ENCODE measurements at places on chromosomes 1 and 21.

DNA sequence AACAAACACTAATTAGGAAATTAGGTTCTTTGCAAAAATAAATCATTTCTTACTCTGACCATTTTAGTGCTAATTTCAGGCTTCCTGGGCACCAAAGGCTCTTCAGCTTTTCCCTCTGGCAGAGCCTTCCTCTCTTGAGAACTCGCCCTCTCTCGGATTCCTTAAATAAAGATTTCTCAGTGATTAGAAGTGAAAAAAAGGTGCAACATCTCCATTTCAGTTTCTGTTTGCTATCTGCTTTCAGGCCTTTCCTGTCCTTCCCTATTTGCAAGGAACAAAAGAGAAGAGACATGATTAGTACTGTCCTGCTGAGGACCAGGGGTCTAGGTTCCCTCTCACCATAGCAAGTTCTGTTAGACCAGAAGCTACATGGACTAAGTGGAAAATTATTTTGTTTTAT lies 27.8 kb upstream of the CACYBP start:
- no peak for DNase-seq

- no peak for DNase-seq
Observed at GRCh38 chr21:14982336-14982735, 82.5 kb downstream of the NRIP1 start.

- no peak for DNase-seq
Observed at GRCh38 chr1:97505289-97505688, 415.5 kb downstream of the DPYD start.

GRCh38 chr1:211257826-211258225 lies 1.3 kb upstream of the RCOR3 start:
- no peak for DNase-seq

DNA sequence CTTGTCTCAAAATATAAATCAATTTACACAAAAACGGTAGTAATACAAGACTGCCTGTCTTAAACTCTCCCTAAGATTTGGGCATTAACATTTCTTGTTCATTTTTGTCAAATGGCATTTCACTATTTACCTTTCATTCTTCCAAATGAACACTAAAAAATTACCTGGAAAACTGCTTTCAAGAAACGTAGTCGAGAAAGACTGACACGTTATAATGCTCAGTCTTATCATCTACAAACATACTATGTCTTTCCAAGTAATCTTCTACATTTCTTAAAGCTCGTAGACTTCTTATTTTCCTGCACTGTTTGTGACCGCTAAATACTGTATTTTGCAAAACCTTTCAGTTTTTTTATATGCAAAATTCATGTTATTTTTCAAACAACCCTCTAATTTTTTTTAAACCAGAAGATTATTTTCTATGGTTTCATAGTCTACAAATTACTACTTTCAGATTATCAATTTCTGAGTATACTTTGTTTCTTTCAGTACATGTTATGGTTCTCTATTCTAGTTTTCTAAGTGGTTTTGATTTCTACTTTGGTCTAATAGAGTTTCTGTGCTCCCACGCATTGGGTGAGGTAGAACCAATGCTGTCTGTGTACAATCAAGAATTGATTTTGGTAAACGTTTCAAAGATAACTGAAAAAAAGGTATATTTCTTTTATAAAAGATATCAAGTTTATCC lies 336.4 kb downstream of the SMYD3 start:
- DNase-seq = no peak

- DNase-seq = no peak
Observed at GRCh38 chr1:236904892-236905741, 99.1 kb downstream of the MT1HL1 start.

DNA sequence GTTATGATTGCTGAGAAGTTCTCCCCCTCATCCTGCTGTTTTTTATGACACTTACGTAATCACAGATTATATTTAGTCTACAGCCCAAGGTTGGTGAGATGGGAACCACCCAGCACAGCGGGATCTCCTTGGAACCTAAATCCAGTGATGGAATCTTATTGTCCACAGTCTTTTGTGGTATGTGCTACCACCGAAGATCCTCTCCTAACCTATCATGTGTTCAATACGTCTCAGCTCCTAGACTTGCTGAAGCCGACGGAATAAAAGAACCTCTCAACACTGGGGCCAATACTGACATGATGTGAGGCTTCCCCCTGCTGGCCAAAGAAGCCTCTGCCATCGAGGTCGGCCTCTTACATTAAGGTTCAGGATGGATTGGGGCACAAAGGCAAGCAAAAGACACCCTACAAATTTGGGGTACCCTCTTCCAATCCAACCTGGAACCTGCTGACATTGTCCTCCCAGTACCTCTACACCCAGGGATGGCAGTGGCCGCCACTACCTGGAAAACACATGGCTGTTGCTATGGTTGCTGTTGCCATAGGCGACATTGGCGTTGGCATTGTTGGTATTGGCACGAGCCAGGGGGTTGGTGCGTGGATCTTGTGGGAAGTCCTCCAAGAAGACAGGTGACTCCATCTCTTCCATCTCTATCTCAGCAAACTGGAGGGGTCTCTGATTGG lies 19.4 kb upstream of the KIF21B start:
- peak; percentile 70 for DNase-seq

All from GM18507 (cell line).